Inflammatory macrophage treated with lipopolysaccharide for 4 hours (primary cell): ENCODE measurements at places on chromosomes 2 and 18.

GRCh38 chr2:213104903-213105202, 46.6 kb downstream of the IKZF2 start:
- DNase-seq = no peak

DNA sequence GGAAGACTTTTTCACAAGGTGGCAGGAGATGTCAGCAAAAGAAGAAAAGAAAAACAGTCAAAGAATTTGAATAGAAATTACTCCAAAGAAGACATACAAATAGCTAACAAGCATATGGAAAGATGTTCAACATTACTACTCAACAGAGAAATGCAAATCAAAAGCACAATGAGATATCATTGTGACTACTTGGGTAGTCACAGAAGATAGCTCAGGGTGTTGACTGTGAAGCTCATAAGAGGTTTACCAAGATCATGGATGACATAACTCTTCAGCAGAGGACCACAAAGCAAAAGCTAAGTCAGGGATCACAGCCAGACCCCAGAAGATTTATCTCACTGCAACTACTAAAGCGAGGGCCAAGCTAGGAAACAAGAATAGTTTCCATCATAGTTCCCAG, 53.0 kb upstream of the TANK start:
- DNase-seq = no peak

DNA sequence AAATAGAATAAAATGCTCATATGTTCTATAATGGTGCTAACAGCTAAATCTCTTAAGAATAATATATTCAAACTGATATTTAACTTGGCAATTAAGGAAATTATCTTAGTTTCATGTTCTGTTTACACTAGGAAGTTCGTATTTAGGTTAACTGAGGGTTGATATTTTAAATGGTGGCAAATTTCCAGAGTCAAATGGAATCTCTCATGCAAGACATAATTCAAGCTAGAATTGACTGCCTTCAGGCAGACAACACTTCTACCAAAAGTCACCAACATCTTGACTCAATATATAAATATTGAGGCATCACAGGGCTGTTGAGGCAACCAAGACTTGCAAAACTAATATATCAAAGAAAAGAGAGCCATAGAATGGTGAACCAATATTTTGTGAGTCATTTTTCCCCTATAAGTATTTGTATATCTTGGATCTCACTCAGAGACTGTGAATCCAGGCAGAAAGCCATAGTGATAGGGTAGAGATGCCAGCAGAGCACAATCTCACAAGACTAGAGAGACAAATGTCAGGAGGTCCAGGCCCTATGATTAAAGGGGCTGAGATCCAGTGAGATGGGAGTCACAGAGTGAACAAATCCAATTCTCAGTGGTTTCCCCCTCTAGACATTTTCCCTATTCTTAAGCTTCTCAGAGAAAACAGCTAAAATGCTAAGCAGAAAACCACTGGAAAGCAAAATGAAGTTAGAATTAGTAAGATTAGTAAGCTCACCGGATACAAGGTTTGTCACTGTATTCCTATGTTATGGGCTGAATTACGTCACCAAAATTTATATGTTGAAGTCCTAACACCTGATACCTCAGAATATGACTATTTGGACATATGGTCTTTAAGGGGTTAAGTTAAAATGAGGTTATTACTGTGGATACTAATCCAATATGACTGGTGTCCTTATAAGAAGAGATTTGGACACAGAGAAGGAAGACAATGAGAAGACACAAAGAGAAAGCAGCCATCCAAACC, 358.2 kb upstream of the UBE2E3 start:
- DNase-seq = no peak

DNA sequence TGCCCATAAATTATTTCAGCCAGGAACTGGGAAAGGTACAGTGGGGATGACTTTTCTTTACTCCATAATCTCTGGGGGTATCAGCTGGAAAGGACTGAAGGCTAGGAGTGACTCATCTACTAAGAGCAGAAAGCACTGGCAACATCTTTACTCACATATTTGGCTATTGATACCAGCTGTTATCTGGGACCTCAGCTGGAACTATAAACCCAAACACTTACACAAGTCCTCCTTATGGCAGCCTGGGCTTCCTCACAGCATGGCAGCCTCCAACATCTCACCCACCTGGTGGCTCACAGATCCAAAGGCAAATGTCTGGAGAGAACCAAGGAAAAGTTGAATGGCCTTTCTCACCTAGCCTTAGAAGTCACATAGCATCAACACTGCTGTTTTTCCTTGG, 379.0 kb upstream of the RND3 start:
- DNase-seq = no peak

GRCh38 chr2:32680942-32681341, 53.1 kb downstream of the TTC27 start:
- no peak for DNase-seq

- no peak for DNase-seq
Measured at GRCh38 chr2:227410191-227410590, 22.4 kb upstream of the SCYGR1 start.

DNA sequence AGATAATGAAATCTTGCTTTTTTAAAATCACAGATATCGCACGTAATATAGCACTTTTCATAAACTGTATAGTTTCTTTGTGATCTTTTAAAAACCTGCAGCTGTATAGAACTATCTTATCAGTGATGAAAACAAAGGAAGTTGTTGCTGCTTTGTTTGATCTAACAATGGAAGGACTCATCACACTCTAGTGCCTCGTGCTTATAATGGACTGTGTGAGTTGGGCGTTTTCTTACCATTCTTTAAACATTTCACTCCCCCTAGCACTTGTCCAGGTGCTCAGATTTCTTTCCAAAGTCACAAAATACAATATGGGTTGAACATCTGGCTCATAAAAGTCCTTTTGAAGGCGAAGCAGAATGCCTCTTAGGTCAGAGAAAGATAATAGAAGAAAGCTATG, 94.8 kb upstream of the SPATS2L start:
- DNase-seq = no peak

- DNase-seq = no peak
Measured at GRCh38 chr2:218999881-219000568, 6.8 kb upstream of the CRYBA2 start.

DNA sequence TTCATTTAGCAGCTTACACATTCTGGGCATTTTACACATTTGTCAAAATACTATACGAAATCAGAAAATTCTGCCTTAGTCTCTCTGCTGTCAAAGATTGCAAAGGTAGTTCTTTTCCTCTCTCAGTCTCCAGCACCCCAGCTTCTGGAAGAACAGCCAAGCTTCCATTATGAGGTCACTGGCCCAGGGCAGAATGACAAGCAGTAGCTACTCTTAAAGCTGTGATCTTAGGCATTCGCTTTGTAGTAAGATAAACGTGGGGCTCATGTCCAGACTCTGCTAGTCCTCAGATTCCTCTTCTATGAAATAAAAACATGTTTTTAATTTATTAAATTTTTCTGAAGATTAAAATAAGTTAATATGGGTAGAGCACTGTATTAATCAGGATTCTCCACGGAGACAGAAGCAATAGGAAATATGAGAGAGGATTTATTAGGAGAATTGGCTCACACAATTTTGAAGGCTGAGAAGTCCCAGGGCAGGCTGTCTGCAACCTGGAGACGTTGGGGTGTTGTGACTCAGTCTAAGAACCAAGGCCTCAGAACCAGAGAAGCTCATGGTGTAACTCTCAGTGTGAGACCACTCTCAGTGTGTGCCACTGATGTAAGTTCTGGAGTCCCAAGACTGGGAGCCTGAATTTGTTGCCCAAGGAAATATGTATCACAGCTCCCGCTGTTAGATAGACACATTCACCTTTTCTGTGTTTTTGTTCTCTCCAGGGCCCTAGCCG, 201.2 kb downstream of the CMPK2 start:
- DNase-seq = no peak

DNA sequence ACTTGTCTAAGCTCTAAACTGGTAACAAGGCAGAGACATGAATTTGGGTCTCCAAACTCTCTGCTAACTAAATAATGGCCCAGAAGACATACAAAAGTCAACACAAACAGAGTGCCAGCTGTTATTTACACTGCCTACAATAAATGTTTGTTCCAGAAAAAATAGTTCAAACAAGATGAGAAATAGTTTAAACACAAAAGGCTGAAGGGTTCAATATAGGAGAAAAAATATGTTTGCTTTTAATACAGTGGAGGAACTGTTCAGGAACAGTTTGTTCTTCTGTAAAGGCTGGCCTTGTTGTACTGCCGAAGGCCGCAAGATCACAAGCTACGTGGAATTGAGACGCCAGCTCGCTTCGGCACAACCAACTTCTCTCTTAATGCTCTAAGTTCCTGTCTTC, 74.6 kb downstream of the AFF3 start:
- no peak for DNase-seq

GRCh38 chr2:183564726-183565125, 440.5 kb downstream of the NUP35 start:
- no peak for DNase-seq

DNA sequence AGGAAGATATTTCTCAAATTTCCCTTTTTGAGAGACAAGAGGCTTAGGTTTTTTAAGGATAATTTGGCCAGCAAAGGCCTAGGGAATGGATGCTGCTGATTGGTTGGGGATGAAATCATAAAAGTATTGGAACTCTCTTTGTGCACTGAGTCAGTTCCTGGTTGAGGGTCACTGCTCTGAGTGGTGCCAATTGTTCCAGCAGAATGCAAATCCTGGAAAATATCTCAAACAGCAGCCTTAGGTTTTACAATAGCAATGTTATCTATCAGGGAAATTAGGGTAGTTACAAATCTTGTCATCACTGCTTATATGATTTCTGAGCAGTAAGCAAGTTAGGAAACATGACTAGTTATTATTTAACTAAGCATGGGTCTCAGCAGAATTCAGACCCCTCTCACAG, 96.2 kb downstream of the RAD51AP2 start:
- no peak for DNase-seq
